Stimulated activated naive B cell treated with anti-CD40 and anti-IgM and Interleukin-4, amounts not matched to agents 10 μg/mL and 1 μg/mL and 100 μg/mL, for 72 hours (primary cell): ENCODE measurements at places on chromosomes 1 and 21.

GRCh38 chr1:35646043-35646442, 4.7 kb upstream of the PSMB2 start:
- no peak for DNase-seq

DNA sequence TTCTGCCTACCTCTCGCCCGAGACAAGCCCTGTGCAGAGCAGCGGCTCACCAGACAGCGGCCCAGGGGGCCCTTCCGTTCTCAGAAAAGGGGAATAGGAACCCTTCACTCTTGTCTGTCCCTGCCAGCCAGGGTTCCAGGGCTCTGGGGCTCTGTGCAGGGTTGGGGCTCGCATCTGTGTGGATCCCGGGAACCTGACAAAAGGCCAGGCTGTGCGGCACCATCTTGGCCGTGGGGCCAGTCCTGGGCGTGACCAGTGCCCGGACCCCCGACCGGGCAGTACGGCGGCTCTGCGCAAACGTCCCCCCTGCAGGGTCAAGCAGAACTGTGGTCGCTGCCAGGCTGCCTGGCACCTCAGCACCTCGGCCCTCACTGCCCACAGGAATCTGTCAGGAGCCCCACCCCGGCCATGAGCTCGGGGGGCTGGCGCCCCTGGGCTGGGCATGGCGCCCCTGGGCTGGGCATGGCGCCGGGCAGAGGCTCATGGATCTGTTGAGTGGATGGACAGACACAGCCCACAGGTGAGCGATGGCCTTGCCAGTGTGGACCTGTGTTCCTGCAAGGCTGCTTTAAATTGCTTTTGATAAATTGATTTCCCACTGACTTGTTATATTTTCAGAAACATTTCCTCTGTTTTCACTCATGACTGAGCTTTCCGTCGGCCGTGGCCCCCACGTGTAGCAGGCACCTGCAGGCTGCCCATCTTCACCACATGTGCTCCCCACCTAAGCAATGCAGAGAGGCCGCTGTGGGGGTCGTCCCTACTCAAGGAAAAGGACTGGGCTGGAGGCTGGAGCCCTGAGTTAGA, 59.0 kb downstream of the SLX9 start:
- DNase-seq, result no peak

- DNase-seq, result no peak
These were observed 280.0 kb downstream of the NFIA start for GRCh38 chr1:61362351-61362750.

GRCh38 chr1:224719716-224720115, 103.6 kb downstream of the CNIH3 start:
- DNase-seq, result no peak

DNA sequence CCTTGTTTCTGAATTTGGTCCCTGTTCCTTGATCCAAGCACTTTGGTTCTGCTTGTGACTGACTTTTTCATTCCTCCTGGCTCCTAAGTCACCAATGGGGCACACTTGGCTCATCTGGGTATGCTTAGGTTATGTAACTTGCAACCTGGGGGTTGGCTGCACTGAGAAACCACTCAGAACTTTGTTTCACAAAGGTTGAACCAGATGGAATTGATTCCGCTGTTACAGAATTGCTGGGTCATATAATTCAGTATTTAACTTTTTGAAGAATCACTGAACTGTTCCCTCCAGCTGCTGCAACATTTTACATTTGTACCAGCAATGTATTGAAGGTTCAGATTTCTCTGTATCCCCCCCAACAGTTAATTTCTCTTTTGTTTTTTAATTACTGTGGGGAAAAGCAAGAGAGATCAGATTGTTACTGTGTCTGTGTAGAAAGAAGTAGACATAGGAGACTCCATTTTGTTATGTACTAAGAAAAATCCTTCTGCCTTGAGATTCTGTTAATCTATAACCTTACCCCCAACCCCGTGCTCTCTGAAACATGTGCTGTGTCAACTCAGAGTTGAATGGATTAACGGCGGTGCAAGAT, 9.6 kb upstream of the NVL start:
- no peak for DNase-seq

DNA sequence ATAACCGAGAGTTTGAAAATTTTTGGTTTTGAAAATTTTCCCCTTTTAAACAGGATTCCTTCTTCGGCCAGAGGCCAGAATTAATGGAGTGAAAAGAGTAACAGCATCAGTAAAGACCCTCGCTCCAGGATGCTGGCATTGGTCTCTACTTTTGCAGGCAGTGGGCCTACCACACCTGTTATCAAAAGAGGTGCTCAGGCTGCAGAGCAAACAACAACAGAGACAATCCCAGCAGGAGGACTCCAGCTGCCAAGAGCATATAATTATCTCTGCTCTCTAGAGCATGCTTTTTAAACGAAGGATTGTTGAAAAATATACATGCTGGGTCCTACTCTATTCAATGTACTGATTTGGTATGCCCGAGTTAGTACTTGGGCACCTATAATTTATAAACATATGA, 1048.5 kb downstream of the PLA2G4A start:
- DNase-seq, result no peak

DNA sequence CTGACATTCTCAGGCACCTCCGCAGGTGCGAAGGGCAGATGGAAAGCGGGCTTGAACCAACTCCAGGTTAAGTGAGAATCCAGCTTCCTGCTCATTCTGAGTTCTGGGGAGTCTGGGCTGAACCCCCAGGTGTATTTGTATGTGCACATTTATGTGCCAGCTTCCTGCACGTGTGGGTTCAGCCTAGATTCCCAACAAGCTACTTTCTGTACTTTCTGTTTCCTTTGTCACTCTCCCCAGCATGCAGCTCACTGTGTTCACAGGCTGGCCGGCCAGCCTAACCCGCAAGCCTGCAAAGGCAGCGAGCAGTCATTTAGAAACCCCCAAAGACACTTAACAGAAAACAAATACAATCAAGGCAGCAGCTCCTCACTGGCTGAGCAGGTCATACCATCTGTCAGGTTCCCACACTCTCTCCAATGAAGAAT, 1.3 kb upstream of the IL19 start:
- DNase-seq, result no peak

GRCh38 chr1:17561561-17561985, 22.1 kb downstream of the ARHGEF10L start:
- DNase-seq, result no peak

DNA sequence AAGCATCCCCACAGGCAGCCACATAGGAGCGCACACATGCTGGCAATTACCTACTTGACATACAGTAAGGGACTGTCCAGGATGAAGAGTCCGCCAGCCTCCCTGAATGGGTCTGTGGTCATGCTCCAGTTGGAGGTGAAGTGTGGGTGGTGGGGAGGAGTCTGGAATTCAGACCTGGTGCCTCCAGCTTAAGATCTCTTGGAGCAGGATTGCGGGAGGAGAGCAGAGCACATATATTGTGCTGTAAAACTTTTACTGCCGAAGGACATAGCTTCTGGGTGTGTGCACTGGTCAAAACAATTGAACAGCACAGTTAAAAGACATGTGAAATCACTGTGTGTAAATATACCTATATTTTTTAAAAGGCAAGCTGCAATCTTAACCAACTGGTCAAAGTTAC, 17.9 kb downstream of the STK40 start:
- DNase-seq, result no peak

DNA sequence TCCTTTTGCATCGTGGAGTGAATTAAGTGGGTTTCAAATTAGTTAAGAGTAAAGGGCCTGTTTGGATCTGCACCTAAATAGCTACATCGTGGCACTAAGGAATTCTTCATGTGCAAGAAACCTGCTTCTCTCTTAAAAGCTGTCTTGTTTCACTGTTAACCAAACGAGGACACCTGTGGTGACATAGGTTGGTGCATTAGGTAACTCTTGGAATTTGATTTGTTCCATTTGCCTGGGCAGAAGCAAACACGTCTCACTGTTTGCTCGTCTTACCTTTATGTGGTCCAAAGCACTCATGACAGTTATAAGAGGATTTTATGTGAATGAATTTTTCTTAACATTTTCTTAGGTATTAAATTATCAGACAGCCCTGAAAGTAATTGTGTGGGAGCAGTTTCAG, 60.9 kb downstream of the PRDM2 start:
- DNase-seq, result no peak
